ENCODE measurements at places on chromosomes 12 and 14. TPM values are rescaled to one million over a fixed set of nuclear protein-coding genes. Genes with fewer than 3 reads are reported as not detected.

LALBA gene
- not detected for total RNA-seq

HRK gene
- total RNA-seq, result 0.41 TPM

NCOR2 gene
- total RNA-seq, result 7.3 TPM

SNAPC1 gene
- 6.5 TPM for total RNA-seq

CKB gene
- 260 TPM for total RNA-seq

IGF1 gene
- total RNA-seq, result 2.9 TPM

Data from frontal cortex (tissue), 4 donors.